Effector memory CD4-positive, alpha-beta T cell (primary cell): ENCODE measurements at places on chromosomes 2 and 18.

DNA sequence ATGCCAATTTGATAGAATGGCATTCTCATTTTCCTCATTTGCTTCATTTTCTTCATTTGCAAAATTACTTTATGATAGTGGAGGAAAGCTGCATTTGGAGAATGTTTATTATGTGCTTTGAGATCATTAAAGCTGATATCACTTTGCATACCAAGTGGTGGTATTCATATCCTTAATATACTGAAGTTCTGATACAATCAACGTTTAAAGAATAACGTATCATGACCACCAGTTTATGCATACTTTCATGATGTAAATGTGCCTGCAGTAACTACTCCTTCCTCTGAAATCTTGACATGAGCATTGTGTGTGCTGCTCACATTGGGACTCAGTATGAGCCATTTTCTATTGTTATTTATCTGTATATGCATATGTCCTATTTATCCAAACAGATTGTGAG is 302.1 kb downstream of the ARHGAP15 start:
- DNase-seq: no peak

DNA sequence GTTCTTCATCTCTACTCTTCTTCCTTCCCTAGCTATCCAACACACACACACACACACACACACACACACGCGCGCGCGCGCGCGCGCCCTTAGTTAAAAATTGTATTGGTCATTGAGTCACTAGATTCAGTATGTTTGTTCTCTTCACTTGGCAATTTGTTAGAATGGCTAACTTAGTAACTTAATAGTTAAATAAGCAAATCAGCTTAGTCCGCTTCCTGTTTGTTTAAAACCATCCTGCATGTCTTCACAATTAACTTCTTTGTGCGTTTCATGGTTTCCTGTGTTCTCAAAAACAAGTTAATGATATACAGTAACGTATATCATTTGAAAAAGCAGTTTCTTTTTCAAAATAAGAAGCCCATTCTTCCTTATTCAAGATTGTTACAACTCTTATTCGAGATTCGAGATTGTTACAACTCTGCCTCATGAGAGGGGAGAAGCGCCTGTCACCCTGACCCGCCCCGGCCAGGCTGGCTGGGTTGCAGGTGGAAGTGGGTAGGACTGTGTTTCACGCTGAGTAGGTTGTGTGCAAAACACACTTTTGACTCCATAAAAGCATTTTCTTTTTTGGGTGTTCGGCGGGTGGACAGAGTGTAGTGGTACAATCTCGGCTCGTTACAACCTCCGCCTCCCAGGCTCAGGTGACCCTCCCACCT is 9.5 kb upstream of the CNNM3 start:
- peak; percentile 18 for DNase-seq

DNA sequence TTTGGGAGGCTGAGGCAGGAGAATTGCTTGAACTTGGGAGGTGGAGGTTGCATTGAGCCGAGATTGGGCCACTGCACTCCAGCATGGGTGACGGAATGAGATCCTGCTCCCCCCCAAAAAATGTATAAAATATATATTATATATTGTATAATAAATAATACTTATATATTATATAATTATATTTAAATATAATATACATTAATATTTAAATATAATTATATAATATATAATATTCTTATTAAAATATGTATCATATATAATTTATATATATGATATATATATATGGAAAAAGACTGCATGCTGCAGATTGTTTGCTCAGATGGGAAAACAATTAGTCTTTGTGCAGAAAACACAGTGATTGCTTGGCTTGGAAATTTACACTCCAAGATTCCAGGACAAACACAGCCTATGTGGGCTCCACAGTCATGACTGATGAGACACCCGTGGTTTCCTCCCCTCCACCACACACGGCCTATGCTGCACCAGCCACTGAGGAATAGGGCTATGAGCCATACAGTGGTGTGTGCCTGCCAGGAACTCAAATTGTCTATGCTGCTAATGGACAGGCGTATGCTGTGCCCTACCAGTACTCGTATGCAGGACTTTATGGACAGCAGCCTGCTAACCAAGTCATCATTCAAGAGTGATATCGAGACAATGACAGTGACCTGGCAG is 30.0 kb downstream of the PMAIP1 start:
- no peak for DNase-seq

- DNase-seq: peak; percentile 43
Measured at GRCh38 chr2:30266051-30266621, 34.8 kb downstream of the LBH start.

DNA sequence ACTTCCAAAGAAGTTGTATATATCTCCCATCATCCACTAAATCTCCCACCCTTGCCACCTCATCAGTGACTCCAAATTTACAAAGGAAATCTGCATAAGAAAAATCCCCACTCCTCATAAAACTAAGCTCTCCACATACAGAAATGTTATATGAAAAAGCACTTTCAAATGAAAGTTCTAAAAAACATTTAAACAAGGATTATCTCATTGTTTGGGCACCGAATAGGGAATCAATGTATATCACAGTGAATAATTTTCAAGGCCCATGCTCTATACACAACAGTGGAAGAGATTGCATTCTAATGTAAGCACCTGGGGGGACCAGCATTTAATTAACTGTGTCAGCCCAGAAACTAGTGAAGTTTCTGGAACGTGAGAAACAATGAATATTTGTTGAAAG is 70.1 kb downstream of the OSR1 start:
- no peak for DNase-seq

DNA sequence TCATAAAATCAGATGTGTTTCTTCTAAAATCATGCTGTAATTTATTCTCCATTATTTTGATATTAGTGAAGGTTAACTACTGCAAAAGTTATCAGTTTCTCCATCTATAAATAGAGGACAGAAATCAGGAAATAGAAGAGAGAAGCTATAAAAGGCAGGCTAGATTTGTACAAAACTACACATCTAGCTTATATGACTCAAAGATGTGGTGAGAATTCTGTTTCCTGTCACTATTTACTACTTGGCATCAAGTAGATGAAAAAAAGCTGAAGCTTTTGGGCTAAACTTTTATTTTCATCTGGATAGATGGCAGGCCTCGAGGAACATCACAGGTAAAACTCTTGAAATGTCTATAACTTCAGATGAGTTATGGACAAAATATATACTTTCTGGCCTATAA is 49.8 kb upstream of the NAB1 start:
- no peak for DNase-seq

DNA sequence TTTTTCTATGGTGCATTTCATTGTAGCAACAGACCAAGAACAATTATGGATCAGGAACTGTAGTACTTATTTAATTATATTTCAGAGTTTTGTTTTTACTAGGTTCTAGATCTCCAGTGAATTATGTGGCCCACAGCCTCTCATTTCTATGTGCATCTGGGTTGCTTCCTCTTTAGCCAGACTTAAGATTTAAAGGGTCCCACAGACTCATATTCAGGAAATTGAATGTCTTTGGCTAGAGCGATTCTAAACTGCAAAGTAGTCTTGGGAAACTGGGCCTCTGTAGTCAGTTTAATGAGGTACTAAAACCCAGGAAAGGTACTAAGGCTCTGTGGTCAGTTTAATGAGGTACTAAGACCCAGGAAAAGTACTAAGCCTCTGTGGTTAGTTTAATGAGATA is 94.4 kb downstream of the LYPD6B start:
- no peak for DNase-seq

DNA sequence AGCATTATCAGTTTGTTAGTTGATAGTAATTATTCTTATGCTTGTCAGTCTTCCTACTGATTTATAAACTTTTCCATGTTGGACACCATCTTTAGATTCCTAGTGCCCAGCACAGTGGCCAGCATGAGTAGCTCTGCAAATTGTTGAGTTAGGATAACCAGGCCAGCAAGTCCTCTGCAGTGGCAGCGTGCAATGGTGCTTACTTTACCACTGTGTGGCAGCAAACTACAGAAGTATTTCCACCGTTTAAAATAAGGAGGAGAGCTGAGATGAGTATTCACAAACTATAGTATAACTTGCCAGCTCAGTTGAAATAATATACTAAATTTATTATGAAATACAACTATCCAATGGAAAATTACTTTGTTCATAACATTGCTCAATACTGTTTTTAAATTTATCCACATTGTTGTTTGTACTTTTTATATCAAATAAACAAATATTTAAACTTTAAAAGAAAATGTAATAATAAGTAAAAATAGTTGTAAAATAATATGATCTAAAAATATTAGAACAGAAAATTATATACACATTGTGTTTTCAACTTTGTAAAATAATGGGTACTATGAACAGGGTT is 9.3 kb upstream of the THADA start:
- DNase-seq: no peak

DNA sequence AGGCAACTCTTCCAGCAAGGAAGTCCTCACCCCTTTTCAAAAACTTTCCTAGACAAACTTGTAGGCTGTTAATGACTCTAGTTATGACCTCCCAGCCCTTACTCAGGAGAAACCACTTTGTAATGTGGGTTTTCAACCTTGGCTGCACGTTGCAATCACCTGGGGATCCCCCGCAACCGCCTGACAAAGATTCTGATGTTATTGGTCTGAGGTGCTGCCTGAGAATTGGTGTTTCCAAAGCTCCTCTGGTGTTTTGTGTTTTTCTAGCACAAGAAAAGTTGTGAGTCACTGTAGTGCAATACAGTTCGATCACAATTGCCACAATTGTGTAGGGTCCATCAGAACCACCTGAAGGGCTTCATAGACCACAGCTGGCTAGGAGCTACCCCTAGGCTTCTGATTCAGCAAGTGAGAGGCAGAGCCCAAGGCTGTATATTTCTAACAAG is 121.6 kb downstream of the SP100 start:
- DNase-seq: no peak

DNA sequence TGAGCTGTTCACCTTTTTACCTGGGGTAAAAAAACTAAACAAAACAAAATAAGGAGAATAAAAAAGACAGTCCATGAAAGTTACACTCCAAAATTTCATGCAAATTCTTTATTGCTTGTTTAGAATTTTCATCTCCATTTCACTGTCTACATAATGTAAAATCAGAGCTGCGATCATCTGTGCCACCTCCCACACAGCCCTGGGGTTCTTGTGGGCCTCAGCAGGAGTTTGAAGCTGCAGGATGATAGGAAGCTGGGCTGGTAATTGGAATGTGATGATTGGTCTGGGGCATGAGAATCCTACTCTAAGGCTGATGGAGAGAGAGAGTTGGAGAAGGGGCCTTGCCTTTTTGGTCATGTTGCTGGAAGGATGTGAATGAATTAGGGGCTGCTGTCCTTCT is 4.2 kb upstream of the LHCGR start:
- DNase-seq: no peak

DNA sequence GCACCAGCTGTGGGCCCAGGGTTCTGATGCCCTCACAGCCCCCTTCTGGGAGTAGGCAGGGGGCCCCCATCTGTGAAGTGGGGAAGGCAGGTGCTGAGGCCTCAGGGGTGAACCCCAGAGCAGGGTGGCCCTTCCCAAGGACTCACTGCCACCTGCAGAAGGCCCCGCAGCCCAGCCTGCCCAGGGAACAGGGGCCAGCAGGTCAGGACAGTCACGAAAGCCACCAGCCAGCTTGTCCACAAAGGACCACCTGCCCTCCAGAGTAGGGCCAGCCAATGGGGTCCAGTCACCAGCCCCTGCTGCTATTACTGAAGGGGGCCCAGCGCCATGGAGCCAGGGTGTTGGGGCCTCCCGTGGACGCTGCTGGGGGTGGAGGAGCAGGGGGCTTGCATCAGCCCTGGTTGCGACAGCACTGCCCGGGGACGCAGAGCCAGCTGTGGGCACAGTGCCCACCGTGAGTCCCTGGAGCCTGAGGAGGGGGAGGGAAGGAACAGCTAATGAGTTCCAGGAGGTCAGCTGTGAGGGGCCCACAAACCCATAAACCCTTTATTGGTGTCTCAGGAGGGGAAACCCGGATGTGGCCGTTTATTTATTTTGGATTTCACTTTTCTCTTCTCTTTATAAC is 11.5 kb upstream of the SNED1 start:
- DNase-seq: no peak
